ENCODE measurements at places on chromosomes 1 and 21. TPM values are rescaled to one million over a fixed set of nuclear protein-coding genes. Genes with fewer than 3 reads are reported as not detected.

PDE4B gene
- total RNA-seq, result 19.2 TPM

DNA sequence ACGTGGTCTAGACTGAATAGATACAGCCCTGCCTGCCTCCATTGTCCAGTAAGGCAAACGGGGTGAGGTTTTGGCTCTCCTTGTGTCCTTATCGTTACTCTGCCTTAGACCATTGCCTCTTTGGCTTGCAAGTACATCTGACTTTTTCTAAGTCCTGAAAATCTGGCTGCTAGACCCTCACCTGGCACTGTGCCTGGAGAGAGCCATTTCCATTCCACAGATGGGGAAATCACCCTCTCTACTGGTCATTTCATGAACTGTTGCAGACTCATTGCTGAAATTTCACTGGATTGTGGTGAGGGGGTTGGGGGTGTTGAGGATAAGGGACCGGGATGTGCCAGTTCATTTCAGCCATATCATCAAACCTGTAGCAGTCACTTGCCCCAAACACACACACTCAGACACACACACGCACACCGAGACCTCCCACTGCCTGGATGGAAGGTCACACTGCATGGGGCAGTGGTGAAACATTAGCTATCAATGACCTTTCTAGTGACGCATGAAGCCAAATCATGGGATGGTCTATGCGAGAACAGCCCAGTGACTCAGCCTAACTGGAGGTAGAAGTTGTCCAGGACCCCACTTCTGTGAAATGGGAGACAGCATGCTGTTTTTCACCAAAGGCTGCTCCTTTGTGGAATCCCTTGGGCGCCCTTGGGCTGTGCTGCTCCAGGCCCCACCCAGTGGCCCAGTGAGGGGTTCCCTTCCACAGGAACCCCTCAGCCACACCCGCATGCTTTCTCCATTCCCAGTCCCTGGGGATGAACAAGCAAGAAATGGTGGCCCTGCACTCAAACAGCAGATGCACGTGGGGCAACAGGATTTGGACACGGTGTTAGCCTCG is 34.9 kb upstream of the VASH2 start:
- DNase-seq, result no peak

SLAMF1 gene
- total RNA-seq, result not detected

NUDT4B gene
- 75.6 TPM for total RNA-seq

DNA sequence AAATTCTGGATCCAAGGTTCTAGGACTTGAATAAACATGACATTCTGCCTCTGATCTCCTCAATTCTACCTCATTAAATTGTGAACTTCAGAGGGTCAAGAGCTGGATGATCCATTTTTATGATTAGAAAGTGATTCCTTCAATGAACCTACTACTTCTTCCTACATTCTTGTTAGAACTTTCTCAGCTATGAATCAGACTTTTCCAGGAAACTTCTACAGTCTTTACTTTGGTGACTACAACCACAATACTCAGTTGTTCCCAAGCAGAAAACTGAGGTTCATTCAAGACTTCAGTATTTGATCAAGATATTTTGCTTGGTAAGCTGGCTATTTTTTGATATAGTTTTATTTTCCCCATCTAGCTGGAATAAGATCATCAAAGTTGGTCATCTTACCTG is 51.4 kb downstream of the CDC7 start:
- DNase-seq, result peak; percentile 53

LDLRAD1 gene
- total RNA-seq, result not detected

OR6N1 gene
- total RNA-seq, result not detected

KRTAP12-2 gene
- total RNA-seq, result not detected

GRCh38 chr21:28159396-28159795 is 833.3 kb downstream of the LTN1 start:
- DNase-seq, result no peak

- DNase-seq, result peak; percentile 76
Measured at GRCh38 chr1:150558761-150559655, 9.8 kb downstream of the ADAMTSL4 start.

- no peak for DNase-seq
Measured at GRCh38 chr1:187985145-187985896, 1156.6 kb downstream of the PLA2G4A start.

GRCh38 chr1:43217747-43218146 is 45.6 kb downstream of the CFAP57 start:
- no peak for DNase-seq

DNA sequence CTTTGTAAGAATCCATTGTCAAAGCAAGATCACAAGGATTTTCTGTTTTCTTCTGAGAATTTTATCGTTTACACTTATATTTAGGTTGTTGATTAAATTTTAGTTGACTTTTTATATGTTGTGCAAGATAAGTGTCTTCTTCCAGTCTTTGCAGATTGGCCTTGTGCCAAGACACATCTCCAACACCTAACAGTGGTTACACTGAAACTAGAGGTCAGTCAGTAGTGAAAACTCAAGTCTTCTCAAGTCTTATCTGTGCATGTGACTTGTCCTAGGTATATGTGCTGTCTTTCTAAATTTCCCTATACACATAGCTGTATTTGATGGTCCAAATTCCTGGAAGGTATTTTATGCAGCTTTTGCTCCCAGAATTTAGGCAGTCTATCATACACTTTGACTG is 1183.2 kb upstream of the B3GALT2 start:
- DNase-seq, result no peak

DNA sequence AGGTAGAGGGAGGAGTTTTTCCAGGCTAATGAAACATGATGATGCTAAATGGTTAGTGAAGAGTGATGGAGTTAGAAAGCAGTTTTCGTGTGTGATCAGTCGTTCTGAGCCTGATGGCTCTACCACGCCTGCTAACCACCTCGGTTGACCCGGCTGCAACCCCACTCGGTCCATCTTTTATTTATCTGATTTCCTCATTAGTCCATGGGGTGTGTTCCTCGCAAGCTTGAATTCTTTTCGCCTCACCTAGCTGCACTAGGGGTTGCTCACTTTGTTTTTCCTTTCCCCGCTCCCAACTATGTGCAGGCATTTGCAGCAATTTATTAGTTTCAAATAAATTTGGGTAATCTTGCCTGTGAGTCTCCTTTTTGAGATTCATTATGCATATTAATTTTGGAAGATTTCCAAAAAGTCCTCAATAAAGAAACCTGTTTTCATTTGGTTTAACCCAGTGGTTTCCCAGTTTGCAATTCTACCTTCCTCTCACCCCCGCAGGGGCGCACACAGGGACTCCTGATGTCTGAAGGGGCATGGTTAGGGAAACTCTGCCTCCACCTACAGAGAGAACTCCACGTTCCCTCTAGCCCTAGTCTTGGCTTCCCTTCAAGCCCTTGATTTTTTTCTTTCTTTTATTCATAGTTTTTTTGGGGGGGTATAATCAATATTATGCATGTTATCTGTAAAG is 12.6 kb downstream of the B3GALT5 start:
- DNase-seq, result no peak

- DNase-seq, result peak; percentile 50
Measured at GRCh38 chr21:42645211-42646075, 8.0 kb upstream of the PDE9A start.

TMEM54 gene
- 16.5 TPM for total RNA-seq

- DNase-seq, result no peak
Measured at GRCh38 chr1:171901245-171901644, 59.9 kb downstream of the DNM3 start.

Measured in osteoblast (primary cell).